ENCODE measurements at places on chromosomes 16 and 17.
A peak's percentile ranks its signal among the peaks of the same experiment; 100 is the strongest.

DNA sequence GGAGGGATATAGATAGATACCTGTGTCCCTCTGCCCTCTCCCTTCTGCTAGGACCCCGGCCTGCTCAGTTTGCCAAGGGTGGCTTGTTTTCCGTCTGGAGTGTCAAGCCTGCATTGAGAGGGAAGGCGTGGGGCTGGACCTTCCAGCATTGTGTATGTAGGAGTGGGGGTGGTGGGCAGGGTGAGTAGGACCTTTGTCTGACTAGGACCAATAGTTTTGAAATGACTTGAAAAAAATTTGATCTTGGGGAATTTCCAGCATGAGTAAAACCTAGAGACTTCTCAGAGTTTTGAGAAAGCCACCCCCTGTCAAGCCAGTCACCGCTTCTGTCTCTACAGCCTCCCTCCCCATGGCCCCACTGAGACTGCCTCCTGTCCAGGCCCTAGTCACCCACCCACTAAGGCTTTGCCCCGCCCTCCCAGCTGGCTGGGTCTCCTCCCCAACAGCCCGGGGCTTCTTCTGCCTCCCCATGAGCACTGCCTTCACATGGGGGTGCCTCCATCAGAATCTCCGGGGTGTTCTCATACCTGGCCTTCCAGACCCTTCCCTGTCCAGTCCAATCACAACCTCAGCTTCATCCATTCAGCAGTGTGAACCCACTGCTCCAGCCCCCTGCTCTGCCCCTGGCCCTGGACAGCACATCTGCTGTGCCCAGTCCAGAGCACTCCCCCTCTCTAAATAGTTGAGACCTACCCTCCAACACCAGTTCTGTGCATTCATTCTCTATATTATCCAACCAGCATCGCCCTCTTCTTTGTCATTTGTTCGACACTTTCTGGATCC, 207.0 kb downstream of the MSI2 start:
- DNase-seq, result no peak

GRCh38 chr16:54215471-54215870, 71.1 kb downstream of the IRX3 start:
- no peak for DNase-seq

- no peak for DNase-seq
These were observed 384.9 kb downstream of the GRIN2A start for GRCh38 chr16:9797306-9797705.

DNA sequence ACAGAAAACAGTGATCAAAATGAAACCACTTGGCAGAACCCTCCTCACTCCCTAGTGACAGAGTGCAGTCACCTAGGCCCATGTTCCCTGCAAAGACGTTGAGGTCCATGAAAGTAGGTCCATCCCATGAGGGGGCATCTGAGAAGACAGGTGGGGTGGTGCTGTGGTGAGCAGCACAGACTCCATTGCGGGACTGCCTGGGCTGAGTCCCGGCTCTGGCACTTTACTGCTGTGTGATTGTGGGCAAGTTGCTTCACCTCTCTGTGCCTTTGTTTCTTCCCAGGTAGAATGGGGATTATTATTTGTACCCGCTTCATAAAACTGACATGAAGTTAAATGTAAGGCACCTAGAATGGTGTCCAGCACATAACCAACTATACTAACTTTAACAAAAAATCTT, 23.5 kb upstream of the RHOT1 start:
- no peak for DNase-seq

DNA sequence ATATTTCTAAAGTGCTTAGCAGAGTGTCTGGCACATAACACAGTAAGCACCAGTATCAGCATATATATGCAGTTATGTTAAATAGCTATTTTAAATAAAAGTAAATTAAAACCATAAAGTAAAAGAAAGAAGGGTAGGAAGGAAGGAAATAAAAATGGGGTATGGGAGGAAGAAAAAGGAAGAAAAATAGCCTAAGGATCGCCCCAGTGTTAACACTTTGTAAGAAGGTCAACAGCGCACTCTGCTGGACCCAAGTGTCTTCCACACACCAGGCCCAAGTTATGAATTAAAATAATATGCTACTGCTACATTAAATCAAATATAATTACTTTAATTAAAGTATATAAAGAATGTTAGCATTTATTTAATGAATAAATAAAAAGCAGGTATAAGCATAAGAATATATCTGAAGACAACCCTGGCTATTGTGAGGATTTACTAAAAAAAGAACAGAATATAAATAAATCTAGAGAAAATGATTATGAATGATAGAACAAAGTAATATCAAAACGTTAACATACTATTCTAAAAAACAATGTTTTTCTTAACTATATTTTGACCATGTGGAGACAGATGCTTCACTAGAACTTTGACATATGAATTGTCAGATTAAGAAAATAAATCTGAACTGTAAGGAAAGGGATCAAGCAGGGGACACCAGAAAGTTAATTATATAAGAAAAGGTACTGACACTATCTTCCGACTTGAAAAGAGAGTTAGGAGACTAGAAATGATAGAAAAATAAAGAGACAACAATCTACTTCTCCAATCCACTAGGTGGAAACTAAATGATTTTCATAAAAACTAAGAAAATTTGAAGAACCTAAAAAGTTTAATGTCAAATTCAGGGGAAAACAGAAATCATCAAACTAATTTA, 25.9 kb downstream of the BRIP1 start:
- peak; percentile 44 for DNase-seq

- no peak for DNase-seq
These were observed 190.2 kb downstream of the PRKCA start for GRCh38 chr17:66492561-66493005.

DNA sequence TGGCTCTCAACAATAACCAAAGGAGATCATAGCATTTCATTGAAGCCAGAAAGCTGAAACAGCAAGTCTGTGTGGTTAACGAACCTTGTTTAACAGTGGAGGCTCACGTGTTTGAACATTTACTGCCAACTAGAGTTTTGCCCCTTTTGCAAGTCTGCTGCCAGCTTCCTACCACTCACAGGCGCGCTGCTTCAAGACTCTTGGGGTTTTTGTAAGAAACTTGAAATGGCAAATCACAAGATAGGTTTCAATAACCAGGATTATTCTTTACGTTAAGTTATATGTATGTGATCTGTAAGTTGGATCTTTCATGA, 1.2 kb downstream of the SNTB2 start:
- DNase-seq, result no peak

DNA sequence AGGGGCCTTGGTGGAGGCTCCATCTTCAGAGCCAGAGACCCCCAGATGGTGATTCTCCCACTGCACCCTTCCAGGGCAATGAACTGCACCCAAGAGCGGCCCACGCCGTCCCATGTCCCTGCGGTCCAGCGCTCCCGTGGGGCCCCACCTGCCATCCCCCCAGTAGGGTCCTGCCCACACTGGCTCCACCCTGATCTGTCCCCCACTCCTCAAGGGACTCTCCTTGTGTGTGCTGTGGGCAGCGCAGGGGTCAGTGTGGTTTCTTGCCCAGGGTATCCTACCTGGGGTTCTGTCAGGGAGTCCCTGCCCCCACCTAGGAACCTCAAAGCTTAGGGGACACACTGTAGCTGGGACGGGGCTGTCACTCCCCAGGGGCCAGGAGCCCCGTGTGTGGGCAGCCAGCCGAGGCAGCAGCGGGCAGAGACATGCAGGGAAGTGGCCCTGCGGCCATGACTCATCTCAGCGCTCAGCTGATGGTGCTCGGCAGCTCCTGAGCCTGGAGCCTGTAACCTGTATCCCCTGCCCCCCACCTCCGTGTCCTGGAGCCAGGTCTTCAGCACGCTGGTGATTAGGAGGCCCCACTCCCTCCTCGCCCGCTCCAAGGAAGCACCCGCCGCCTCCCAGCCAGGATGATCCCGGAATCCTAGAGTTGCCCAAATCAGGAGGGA, 35.7 kb upstream of the SSTR5 start:
- DNase-seq, result no peak

- no peak for DNase-seq
These were observed 396.6 kb downstream of the CPPED1 start for GRCh38 chr16:12406926-12407690.

- DNase-seq, result no peak
These were observed 36.7 kb downstream of the ARHGAP17 start for GRCh38 chr16:24978370-24978914.

DNA sequence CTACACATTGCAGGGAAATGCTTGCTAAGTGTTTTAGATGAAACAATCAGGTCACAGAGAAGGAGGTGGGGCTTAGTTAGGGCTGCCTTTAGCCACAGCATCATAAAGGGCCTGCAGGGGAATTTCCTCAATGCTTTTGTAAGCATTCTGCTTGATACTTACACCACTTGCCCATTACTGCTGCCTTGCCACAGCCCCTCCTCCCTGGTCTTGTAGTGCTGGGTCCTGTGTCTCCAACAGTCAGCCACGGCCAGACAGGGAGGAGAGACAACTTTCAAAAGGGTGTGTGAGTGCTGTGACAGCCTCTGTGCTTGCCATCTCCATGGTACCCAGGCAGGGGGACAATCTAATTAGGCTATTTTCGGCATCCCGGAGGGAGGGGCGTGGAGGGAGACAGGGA, 111.2 kb downstream of the SHISA9 start:
- DNase-seq, result no peak

DNA sequence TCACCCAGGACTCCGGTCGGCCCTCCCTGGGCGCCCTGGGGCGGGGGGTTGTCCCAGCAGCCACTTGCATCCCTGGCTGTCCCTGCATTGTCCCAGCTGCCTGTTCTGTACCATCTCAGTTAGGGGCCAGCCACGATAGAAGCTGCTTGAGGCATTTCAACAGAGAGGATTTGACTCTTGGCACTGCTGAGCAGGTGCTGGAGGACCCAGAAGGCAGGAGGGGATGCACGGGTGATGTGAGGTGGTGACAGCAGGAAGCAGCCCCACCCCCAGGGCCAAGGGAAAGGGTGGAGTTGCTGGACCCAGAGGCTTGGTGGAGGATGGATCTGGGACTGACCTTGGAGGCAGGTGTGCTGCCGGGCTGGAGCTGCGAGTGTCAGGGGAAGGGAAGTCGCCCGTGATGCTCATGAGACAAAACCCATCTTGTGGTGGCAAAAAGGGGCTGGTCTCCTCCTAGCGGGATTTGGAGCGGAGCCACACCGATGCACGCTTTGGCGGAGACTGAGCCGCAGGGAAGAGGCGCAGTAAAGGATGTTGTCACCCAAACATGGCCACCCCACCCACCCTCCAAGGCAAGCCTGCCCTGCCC, 188.0 kb upstream of the GSE1 start:
- DNase-seq, result no peak

GRCh38 chr16:21263640-21264570, 14.2 kb downstream of the CRYM start:
- DNase-seq, result no peak

GRCh38 chr16:90081606-90081970, 4.5 kb upstream of the PRDM7 start:
- DNase-seq, result no peak

DNA sequence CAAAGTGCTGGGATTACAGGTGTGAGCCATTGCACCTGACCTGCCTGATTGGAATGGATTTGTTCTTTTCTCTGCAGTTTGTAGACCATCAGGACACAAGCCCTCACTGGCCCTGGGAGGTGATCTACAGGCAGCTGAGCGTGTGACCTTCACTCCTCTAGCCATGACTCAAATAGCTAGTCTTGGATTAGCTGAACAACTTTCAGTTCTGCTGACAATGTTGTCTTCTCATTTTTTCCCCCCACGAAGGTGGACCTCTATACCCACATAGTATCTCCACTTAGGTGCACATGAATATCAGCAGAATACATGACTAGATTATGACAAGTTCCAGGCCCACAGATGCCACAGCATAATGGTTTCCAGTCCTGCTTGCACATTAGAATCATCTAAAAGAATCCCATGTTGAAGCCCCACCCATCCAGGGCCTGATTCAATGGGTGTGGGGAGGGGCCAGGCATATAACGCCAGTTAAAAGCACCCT, 36.8 kb downstream of the HS3ST3B1 start:
- no peak for DNase-seq

DNA sequence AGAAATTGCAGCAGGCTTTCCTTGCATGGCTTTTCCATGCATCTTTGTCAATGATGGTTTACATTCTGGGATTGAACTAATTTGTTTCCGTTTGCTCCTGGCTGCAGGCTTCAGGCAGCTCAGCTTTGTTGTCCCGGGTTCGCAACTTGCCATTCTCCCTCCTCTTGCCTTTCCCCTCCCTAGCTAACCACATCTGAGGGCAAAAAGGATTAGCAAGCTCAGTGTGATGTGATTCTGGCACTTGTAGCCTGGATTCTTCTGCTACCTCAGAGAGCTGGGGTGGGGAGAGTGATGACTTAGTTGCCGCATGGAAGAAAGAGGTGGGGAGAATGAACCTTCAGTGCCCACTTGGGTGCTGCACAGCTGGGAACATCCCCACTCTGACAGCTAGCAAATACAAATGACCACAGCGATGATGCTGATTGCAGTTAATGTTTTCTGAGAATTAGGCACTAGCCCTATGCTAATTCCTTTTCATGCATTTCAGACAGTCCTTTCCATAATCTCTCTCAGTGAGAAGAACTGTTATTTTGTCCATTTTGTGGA, 120.2 kb upstream of the SALL1 start:
- DNase-seq, result no peak

GRCh38 chr17:61211236-61211635, 188.4 kb upstream of the TBX2 start:
- DNase-seq, result no peak

- DNase-seq, result no peak
These were observed 91.1 kb downstream of the SSH2 start for GRCh38 chr17:29838961-29839360.

- no peak for DNase-seq
These were observed 69.6 kb downstream of the MARF1 start for GRCh38 chr16:15573274-15573895.

DNA sequence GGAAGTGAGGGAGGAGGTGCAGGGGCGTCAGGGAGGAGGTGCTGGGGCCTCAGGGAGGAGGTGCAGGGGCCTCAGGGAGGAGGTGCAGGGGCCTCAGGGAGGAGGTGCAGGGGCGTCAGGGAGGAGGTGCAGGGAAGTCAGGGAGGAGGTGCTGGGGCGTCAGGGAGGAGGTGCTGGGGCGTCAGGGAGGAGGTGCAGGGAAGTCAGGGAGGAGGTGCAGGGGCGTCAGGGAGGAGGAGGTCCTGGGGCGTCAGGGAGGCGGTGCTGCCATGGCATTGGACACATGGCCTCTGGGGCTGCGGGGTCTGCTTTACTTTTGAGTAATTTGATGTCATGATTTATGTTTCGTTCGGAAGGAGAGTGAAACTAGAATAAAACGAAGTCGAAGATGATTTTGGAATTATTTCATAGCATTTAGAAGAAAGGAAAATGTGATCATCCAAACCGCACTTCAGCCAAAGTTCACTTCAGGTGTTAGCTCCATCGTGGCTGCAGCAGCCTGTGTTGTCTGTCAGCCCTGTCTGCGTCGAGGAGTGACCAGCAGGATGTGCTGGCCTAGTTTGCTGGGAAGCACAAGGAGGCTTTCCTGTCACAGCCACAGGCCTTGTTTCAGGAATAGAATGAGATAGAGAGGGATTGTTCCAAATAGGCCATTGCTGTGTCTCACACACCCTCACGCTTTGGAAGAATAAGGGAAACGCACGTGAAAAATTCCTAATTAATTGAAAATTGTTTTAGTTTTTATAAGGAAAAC, 42.8 kb downstream of the RAB11FIP3 start:
- DNase-seq, result no peak

DNA sequence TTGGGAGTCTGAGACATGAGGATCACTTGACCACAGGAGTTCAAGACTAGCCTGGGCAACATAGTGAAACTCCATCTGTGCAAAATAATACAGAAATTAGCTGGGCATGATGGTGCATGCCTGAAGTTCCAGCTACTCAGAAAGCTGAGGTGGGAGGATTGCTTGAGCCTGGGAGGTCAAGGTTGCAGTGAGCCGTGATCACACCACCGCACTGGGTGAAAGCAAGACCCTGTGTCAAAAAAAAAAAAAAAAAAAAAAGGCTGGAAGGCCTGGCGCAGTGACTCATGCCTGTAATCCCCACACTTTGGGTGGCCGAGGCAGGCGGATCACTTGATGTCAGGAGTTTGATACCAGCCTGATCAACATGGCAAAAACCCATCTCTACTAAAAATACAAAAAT, 8.1 kb downstream of the UBN1 start:
- no peak for DNase-seq
